ENCODE measurements at places on chromosomes 2 and 18. TPM values are rescaled to one million over a fixed set of nuclear protein-coding genes. Genes with fewer than 3 reads are reported as not detected.
A peak's percentile ranks its signal among the peaks of the same experiment; 100 is the strongest.

DNA sequence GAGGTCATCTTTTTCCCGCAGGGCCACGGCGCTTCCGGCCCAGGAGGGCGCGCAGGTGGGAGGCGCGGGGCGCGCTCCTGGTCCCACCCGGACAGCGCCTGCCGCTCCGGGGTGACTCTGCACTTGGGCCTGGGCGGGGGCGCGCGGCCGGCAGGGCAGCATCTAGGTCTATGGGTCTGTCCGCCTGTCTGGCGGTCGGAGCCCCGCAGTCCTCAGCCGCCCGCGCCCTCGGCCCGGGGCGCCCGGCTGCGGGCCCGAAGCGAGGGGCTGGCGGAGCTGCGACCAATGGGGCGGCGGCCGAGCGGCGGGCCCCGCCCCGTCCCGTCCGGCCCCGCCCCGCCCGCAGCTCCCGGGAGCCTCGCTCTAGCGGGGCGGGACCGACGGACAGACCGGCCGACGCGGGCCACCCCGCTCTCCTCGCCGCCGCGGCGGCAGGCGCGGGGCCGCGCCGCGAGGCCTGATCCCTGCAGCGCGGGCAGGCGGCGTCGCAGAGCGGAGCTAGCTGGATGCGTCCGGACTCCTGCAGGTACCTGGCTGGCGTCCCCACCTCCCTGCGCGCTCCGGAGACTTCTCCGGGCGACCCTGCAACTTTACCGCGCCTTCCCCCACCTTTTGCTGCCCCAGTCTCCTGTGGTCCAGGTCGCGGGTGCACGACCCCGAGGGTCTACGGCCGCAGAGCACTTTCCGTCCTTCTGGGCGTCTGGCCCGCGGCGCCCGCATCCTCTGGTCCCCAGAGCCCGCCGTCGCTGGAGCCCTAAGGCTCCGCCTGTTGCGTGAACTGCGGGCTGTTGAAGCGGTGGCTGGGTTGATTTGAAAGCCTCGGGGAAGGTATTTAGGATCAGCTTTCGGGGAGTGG is at the start of gene KCNS3:
Gene KCNS3, plus strand, starts transcription at position 387 of the 856 bp plus-strand sequence. CDS start 52,342 bp downstream, outside the sequence.
- DNase-seq = no peak

DNA sequence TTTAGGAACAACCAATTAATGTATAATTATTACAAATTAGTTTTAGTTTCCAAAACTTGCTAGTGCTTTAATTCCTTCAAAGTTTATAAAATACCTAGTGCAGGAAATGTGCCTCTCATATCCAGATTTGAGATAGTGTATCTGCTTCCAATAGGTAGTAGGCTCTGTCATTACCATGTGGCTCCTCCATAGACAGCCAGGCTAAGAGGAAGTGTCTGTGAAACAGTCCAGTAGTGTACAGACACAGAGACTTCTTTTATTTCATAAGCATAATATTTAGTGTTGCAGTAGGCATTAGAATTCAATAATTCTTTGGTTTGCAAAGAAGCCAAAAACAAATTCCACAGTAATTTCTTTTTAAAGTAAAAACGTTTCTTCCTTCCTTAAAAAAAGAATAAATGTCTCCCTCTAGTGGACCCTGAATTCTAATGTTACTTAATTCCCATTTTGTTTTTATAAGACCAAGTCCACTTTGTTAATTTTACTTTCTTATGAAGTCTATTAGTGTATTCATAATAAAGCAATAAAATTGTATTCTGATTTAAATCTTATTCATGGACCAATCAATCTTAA is 101.2 kb downstream of the NEB start:
- DNase-seq = no peak

GRCh38 chr2:62844311-62845090 is 139.0 kb downstream of the EHBP1 start:
- DNase-seq = no peak

- DNase-seq = no peak
Measured at GRCh38 chr2:61134141-61134540, 27.8 kb upstream of the C2orf74 start.

GRCh38 chr18:32920796-32921787 is 148.3 kb upstream of the KLHL14 start:
- no peak for DNase-seq

DNA sequence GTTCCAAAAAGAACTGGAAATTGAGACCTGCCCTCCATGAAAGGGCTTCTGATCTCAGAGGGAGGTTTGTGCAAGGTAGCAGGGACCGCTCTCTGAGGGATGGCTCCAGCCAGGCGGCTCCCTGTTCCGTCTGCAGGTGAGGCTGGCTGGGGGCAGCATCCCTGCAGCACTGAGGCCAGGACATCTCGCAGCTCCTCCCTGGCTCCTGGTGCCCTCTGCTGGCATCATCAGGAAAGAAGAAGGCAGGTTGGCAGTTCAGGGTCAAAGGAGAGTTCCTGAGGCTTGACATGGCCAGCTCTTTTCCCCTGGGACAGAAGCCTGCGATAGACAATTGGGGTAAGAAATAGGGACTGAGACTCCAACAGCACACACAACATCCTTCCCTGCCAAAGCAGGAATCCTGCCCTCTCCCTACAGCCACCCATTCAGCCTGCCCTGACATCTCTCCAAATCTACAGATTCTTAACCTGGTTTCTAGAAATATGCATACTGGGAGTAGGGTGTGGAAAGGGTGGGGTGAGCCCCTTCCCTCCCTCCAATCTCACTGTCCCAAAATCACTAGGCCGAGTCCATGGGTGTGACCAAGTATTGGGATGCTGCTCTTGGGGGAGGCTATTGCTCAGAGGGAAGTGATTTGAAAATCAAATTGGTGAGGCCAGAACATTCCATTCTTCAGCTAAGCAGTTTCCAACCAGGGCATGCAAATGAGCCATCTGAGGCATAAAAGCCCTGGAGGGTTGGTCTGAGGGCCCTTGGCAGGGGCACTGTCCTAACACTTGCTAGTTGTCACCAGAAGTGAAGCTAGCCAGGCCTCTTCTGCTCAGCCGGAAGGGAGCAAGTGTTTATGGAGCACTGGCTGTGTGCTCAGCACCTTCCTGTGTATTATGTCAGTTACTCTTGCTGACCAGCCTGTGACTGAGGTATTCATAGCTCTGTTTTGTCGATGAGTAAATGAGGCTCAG is 185.4 kb downstream of the TFCP2L1 start:
- DNase-seq = no peak

DNA sequence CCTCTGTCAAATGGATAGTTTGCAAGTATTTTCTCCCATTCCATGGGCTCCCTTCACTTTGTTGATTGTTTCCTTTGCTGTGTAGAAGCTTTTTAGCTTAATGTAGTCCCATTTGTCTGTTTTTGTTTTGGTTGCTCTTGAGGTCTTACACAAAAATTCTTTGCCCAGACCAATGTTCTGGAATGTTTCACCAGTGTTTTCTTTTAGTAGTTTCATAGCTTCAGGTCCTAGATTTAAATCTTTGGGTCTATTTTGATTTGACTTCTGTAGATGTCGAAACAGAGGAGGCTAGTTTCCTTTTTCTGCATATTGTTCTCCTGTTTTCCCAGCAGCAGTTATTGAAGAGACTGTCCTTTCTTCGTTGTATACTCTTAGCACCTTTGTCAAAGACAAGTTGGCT is 351.6 kb downstream of the PTPRM start:
- DNase-seq = no peak

DNA sequence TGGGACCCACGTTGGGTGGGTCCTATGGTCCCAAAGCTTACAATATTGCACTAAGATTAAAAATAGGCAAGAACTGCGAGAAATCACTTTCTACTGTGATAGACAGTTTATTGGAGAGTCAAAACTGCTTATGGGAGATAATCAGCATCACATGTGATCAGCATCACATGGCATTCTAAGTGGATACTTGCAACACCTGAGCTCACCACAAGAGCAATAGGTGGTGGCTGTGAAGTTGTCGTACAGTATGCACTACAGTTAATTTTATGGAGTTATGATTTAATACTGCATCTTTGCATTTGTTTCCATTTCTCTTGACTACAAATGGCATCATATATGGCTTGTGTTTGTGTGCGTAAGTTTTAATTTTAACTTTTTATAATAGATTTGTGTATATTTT is 11.6 kb downstream of the PNO1 start:
- no peak for DNase-seq

DNA sequence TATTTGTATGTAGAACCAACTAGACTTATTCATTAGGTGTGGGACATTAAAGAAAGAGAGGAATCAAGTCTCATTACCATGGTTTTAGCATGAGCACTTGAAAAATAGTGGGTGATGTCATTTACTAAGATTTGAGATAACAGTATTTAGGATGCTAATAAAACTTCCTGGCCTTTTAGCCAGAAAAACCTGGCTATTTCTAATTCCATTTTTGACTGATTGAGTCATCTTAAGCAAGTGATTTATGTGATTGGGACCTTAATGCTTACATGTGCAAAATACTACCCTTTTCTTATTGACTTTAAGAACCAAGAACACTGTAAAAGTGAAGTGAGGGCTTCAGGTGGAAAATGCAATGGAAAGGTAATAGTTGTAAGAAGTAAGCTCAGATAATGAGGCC is 196.8 kb upstream of the SESTD1 start:
- no peak for DNase-seq

DNA sequence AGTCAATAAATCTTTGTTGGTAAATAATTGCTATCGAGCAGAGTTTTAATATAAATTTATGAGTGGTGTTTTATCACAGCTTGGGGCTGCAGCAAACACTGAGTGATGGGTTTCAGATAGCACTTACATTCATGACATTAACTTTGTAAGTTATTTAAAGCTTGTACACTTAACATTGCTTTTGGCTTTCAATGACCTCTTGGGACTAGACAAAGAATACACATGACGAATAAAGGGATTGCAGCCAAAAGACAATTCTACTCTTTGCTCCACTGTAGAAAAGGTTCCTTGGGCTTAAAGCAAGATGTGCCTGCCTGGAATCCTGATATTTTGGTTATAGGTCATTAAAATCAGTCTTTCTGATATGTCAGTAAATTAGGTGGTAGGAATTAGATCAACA is 299.5 kb downstream of the GBX2 start:
- DNase-seq = no peak

GRCh38 chr2:109059474-109060165 is 69.4 kb upstream of the SH3RF3 start:
- DNase-seq = no peak

DNA sequence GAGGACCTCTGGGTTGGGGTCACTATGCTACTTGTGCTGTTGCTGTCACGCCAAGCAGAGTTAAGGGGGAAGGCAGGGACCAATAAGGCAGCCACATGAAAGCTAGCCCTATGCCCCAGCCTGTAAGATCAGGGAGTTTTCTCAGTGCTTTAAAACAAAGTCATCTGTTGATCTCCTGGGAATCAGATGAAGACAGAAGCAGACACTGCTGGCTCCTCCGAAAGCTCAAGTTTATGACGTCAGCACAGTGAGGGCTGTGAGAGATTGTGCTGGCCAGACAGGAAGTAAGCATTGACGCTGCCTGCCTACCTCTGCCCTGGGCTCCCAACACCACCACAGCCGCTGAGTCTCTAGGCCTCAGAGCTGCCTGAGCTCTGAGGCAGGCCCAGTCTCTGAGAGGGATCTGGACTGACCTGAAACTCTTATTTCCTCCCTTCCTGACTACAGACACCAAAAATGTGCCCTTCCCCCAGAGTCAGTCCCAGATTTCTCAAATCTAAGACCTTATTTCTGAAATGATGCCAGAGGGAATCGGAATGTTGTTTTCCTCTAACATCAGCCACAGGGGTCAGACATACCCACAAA is 118.1 kb upstream of the EPAS1 start:
- DNase-seq = peak; percentile 84

DNA sequence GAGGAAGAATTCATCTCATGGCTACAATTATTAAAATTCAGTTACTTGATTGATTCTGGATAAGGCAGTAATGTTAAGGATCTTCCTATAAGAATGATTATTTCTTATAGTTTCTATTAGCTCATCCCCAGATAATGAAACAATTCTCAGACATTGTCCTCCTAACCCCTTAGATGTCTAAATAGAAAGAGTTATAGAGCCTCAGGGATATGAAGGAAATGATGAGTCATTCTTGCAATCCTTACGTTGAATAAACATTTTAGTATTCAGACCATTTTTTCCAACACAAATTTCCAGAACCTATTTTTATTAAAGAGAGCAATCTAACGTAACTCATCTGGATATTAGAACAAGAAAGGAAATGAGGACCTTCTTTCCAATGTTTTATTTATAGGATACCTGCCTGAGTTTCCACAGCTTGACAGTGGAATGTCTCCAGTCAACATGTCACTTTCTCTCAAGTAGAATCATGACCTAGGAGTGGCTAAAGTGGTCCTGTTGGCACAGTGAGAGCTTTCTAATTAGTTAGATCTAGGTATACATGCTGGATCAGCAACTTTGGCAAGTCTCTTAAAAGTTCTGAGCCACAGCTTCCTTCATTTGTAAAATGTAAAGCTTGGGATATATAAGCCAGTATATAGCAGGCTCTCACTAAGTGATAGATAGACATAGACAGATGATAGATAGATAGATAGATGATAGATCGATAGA is 88.0 kb upstream of the RAB27B start:
- DNase-seq = no peak

DPYSL5 gene
- not detected for polyA plus RNA-seq

PSMA8 gene
- not detected for polyA plus RNA-seq

PDE11A gene
- 0.53 TPM for polyA plus RNA-seq

ACKR3 gene
- 6.6 TPM for polyA plus RNA-seq

DNAJC5G gene
- not detected for polyA plus RNA-seq

DTNA gene
- polyA plus RNA-seq = 5.5 TPM

SLC4A3 gene
- 7.6 TPM for polyA plus RNA-seq

All from BJ (cell line).